ENCODE measurements at places on chromosomes 1 and 21.
A peak's percentile ranks its signal among the peaks of the same experiment; 100 is the strongest.

GRCh38 chr1:44808938-44809917 lies 905 bp downstream of the BTBD19 start:
- peak; percentile 58 for DNase-seq

- DNase-seq: no peak
These were observed 91.8 kb downstream of the ZZZ3 start for GRCh38 chr1:77590651-77591050.

GRCh38 chr1:97886199-97886598 lies 34.6 kb downstream of the DPYD start:
- DNase-seq: no peak

- no peak for DNase-seq
These were observed 138.6 kb downstream of the RERE start for GRCh38 chr1:8678673-8679394.

- DNase-seq: no peak
These were observed 8.4 kb downstream of the RER1 start for GRCh38 chr1:2399890-2400575.

DNA sequence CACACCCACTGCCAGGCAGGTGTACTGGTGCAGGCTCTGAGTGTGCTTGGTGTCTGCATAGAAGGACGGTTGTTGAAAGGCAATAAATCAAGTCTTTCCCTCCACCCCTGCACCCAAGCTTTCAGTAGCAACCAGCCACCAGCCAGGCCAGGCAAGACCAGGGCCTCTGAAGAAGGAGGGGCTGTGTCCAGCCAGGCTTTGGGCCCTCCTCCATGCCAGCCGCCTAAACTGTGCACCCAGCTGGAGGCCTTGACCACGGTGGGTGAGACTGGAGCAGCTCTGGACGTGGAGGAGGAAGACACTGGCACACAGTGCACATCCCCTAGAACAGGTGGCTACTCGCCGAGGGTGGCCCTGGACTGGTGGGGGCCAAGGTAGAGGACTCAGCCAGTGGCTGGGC lies 4.9 kb downstream of the OLIG2 start:
- no peak for DNase-seq

GRCh38 chr1:200150006-200150405 lies 122.5 kb downstream of the NR5A2 start:
- DNase-seq: no peak

DNA sequence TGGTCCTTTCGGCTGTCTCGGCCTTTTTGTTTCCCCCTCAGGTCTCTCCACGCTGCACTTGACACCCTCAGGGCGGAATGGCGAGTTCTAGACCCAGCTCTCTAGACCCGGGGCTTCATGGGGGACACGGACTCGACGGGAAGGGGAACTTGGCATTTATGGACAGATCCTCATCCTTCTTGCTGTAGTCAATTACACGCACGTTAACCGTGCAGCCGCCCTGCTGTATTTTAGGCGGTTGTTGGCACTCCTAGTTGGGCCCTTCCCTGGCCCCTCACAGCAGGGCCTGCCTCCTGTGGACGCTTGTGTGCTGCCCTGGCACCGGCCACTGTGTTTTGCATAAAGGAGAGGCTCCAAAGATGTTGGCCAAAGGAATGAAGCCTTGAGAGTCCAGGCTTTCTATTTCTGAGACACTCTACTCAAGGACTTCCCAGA lies 558 bp upstream of the BTG3 start:
- no peak for DNase-seq

GRCh38 chr1:42765269-42765668 lies 1.6 kb downstream of the P3H1 start:
- no peak for DNase-seq

DNA sequence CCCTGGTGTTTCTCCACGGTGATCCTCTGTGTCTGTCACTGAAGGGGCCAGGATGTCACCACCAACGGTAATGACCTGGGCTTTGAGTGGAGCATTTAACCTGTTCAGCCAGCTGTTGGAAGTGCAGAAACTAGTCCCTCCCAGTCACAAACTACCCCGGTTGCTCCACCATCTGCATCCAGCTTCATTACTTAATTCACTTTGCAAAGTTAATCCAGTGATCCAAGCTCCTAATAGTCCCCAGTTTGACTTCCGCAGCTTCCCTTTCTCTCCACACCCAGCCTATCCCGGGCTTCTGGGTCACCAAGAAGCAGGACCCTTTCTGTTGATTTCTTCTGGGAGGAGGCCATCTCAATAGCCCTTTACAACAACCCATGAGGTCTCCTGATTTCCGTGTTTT lies 63.5 kb downstream of the MDM4 start:
- DNase-seq: no peak

GRCh38 chr1:80217377-80217986 lies 1211.0 kb upstream of the ADGRL4 start:
- no peak for DNase-seq

DNA sequence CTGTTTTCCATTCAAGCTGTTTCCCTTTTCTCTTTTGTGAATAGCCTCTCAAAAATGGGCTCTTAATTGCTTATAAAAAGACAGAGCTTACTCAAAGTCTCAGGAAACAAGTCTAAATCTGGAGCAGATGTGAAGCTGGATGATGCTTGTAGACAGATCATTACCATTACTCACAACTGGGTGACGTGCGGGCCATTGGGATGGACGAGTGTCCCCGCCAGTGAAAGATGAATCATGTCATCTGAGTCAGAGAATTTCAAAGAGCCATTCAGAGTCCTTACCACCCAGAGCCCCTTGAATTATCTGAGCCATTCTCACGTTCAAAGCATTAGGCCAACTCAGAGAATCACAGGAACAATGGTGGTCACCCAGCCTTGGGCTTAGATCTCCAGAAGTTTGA lies 134.6 kb downstream of the HUNK start:
- no peak for DNase-seq

DNA sequence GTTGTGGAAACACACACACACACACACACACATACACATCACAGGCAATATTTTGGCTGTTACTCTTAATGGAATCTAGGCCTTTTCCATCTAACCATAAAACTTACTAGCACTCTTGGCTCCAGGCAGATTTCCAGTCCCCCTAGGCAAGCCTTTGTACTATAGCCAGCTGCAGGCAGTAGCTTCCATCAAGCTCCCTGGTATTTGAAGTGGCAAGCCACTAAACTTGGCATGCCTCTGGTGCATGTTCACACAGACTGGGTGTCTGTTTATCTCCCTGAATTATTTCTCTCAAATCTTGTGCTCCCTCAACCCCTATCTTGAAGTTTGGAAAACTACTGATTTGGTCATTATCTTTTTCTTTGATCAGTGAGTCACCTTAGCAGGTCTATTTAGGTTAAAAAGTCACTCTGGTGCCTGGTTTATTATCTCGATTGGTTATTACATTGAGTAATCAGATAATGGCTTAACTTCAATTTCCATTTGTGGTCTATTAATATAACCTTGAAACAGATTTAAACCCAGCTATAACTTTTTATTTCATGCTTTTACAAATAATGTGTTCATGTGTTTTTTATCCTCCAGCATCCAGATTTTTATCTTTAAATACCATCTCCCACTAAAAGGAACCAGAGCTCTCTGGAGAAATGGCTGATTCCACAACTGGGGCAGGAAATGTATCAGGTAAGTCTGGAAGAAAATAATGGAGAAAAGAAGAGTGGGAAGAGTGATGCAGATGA lies 2.7 kb upstream of the RBM15 start:
- DNase-seq: no peak

- DNase-seq: no peak
These were observed 263.5 kb upstream of the PLD5 start for GRCh38 chr1:242787968-242788367.

GRCh38 chr1:207032528-207033017 lies at the start of gene C1orf116:
TSS of gene C1orf116 (minus strand) at chr1:207032756. CDS start at chr1:207027598, 5,158 bp downstream.
- no peak for DNase-seq

DNA sequence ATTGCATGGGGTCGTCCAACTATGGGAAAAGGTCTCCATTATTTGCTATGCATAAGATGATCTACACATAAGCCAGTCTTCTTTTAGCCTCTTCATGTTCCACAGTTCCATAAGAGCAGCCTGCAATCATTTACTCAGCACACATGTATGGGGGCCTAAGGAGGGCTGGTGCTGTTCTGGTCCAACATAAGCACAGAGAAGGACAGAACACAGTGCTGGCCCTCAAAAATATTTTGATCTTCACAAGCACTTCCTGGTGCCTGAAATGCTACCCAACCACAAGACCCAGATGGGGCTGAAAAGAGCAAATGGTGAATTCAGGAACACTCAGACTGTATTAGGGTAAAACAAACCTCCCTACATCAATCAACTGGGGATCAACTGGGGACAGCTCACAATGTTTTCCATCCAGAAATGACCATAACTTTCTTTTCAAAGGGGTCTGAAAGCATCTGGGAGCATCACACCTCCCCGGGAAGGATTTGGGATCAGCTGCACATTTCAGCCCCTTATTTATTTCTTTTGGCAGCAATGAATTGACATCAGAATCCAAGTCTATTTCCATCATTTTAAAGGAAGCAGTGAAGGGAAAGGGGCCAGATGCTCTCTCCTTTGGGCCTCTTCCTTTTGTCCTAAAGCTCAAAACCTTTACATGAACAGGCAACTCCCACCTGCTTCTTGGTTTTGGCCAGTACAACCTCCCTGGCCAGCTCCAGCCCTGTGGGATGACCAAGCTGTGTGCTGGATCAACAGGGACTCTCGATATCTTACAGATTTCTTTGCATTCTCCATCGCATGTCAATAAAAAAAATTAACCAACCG lies 45.7 kb downstream of the KCNN3 start:
- no peak for DNase-seq

GRCh38 chr21:44466351-44466954 lies 11.1 kb downstream of the LRRC3 start:
- no peak for DNase-seq

DNA sequence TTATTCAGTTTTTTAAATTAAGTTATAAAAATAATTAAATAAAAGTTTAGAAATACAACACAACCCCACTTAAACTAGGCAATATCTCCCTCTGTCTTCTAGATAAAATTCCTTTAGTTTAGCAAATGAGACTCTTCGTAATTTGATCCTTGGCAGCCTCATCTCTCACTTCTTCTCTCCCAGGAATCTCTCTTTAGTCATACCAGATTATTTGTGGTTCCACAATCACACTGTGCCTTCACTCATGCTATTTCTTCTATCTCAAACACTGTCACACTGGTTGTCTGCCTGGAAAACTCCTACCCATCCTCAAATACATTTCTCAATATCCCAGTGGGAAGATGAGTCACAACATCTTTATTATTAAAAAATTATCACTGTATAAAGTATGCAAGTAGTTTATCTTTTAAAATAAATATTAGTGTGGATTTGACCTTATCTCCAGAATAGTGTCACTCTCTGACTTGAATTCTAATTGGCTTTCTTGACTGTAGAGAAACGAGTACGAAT lies 195.5 kb downstream of the KCNH1 start:
- DNase-seq: no peak

GRCh38 chr1:212780759-212781158 lies 10.8 kb downstream of the NSL1 start:
- no peak for DNase-seq

DNA sequence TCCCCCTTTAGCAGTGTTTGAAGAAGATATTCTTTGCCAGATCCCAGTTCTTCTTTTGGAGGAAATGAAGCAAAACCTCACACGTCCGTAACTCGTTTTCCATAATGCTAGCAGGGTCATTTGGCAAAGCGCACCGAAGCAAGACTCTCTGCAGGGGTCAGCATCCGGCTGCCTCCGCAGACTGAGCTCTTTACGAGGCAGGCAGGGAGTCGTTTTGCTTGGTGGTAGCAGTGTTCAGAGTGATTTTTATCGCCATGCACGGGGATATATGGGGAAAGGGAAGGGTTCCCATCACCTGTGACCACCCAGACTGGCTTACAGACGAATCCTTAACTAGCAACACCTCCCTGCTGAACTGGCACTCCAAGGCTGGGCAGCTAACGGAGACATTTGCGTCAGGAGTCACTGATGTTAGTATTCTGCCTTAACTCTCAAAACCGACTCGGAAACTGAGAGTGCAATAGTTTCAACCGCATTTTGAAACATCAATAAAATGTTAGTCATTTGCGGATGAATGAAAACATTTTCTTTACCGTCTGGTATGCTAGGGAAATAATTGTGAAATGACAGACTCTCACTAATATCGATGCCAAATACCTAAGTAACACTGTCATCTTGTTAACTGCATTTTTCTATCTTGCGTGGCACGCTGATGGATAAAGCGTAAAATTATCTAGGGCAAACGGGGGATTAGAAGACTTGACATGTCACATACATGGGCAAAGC lies 2.2 kb upstream of the NEGR1 start:
- no peak for DNase-seq

GRCh38 chr1:19441048-19441780 lies 44.1 kb downstream of the CAPZB start:
- no peak for DNase-seq

DNA sequence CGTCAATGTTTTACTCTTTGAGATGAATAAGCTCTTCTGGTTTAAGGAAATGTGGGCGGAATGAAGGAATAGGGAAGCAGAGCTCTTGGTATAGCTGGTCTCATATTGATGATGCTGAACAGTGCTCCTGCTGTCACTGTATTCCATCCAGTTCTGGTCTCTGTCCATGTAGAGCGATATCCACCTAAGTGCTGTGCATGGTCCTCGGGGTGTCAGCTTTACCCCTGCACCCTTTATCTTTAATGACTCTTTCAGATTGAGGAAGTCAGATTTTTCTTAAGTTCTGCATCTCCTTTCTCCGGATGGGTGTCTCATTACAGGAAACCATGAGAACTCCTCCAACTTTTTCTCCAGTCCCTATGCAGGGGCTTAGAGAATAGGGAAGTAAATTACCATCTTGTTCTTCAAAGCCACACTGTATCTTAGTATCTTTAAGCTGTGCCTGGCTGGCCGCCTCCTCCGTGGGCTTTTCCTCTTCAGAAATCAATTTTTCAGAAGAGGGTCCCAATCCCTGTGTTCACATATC lies 52.9 kb downstream of the PDE4B start:
- DNase-seq: no peak

- DNase-seq: no peak
These were observed 402.6 kb downstream of the TTLL7 start for GRCh38 chr1:83596331-83596730.

DNA sequence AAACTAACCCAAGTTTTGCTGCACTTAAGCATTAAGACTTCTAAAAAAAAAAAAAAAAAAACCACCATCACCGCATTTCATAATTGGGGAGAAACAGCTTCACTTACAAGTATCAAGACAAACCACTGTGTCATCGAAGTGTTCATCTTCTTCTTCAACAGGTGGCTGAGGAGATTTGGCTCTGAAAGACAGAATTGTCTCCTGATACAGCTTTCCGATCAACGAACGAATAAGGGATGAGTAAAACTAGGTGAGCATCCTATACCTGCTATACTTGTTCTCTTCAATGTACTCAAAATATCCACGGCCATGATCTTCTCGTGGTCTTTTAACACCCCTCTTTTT lies 2.0 kb downstream of the HNRNPU start:
- no peak for DNase-seq

- no peak for DNase-seq
These were observed 10.9 kb upstream of the VAMP3 start for GRCh38 chr1:7760245-7760644.
